ENCODE measurements at places on chromosomes 1 and 21.

GRCh38 chr1:10513199-10513598, 38.4 kb downstream of the PEX14 start:
- H3K27me3 ChIP-seq: no peaks in the 10 kb centered on the region
- DNase-seq: no peak
- H3K36me3 ChIP-seq: no peaks in the 10 kb centered on the region
- no peak overlapping the region for H3K27ac ChIP-seq

DNA sequence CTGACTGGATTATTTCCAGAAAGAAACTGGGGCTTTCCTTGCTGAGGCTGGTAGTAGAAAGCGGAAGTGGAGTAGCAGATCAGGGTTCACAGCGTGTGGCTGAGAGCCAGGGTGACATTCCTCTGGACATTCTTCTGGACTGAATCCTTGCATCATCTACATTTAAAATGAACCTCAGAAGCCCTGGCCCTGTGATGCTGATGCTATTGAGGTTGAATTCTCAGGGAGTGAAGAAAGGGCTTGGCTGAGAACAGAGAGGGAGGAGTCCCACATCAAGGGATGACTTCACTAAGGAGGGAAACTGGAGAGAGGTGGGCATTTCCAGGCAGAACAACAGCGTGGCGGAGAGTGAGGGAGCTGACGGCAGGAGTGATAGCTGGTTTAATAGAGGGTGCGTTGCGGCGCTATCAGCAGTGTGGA, 102.3 kb upstream of the LMO4 start:
- H3K4me1 ChIP-seq: no peaks in the 10 kb centered on the region
- no peak overlapping the region for H3K4me3 ChIP-seq
- H3K27me3 ChIP-seq: peaks cover 2% of the 10 kb centered on the region
- H3K27ac ChIP-seq: no peak overlapping the region
- no peaks in the 10 kb centered on the region for H3K36me3 ChIP-seq

DNA sequence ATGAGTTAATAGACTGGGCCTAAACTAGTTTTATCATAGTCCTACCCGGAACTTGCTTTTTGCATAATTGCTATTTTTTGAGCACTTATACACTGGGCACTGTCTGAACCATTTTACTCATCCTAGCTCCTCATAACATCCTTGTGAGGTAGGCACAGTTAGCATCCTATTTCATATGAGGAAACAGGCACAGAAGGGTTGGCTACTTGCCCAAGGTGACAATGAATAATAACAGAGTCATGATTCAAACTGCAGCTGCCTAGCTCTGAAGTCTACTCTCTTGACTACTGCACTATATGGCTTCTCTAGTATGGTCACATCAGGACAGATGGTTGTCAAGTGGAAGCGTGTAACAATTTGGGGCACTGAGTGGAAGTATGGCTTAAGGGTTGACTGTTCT, 18.2 kb upstream of the RC3H1 start:
- H3K4me1 ChIP-seq: peaks cover 32% of the 10 kb centered on the region
- DNase-seq: no peak
- H3K4me3 ChIP-seq: no peak overlapping the region
- no peak overlapping the region for H3K27ac ChIP-seq

- peaks cover 5% of the 10 kb centered on the region for H3K27me3 ChIP-seq
- no peak overlapping the region for H3K4me3 ChIP-seq
- peaks cover 19% of the 10 kb centered on the region for H3K4me1 ChIP-seq
- H3K36me3 ChIP-seq: no peaks in the 10 kb centered on the region
- no peak for DNase-seq
Observed at GRCh38 chr1:226004396-226004795, 5.3 kb upstream of the SDE2 start.

DNA sequence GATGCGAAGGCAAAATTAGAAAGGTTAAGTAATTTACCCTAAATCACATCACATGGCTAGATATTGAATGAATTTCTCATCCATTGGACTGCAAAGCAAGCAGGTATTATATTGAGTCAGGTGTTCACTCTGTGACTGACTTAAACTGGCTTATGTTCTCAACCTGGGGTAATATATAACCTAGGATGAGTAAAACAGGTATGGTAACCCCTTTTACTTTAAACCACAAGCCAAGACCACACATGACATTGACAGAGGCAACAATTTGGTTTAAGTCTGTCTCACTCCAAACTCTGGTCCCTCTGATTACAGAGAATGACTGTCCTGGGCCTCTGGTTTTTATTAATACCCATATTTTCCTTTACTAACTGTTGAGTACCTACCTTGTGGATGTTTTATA, 33.3 kb downstream of the MAEL start:
- peaks cover 2% of the 10 kb centered on the region for H3K27me3 ChIP-seq
- H3K27ac ChIP-seq: no peak overlapping the region
- H3K4me1 ChIP-seq: no peaks in the 10 kb centered on the region
- DNase-seq: no peak

DNA sequence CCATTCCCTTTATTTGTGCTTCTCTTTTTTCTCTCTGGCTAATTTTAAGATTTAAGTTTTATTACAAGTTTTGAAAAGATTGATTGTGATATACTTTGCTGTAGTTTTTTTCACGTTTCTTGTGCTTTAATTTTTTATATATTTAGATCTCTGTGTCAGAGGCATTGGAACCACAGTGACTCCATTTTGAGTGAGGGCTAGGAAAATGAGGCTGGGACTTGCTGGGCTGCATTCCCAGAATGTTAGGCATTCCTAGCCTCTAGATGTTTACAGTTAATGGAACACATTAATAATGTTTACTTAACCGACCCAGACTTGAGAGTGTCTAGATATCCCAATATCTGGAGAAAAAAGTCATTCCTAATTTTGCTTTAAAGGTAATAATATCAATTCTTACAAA, 939.4 kb downstream of the BRINP3 start:
- no peaks in the 10 kb centered on the region for H3K36me3 ChIP-seq
- H3K4me1 ChIP-seq: no peaks in the 10 kb centered on the region
- H3K4me3 ChIP-seq: no peak overlapping the region

DNA sequence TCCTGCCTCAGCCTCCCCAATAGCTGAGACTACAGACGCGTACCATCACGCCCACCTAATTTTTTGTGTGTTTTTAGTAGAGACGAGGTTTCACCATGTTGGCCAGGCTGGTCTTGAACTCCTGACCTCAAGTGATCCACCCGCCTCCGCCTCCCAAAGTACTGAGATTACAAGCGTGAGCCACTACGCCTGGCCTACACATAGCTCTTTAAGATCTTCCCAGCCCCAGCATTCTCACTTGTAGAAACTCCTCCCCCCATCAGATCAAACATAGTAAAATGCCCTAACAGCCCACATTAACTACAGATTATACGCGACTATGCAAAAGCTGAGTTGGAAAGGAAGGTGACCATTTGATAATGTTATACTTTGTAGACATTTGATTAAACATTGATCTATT, 634.8 kb downstream of the MATN1 start:
- peaks cover 10% of the 10 kb centered on the region for H3K27me3 ChIP-seq
- DNase-seq: no peak
- H3K4me1 ChIP-seq: peaks cover 6% of the 10 kb centered on the region
- no peak overlapping the region for H3K27ac ChIP-seq
- H3K36me3 ChIP-seq: peaks cover 16% of the 10 kb centered on the region

DNA sequence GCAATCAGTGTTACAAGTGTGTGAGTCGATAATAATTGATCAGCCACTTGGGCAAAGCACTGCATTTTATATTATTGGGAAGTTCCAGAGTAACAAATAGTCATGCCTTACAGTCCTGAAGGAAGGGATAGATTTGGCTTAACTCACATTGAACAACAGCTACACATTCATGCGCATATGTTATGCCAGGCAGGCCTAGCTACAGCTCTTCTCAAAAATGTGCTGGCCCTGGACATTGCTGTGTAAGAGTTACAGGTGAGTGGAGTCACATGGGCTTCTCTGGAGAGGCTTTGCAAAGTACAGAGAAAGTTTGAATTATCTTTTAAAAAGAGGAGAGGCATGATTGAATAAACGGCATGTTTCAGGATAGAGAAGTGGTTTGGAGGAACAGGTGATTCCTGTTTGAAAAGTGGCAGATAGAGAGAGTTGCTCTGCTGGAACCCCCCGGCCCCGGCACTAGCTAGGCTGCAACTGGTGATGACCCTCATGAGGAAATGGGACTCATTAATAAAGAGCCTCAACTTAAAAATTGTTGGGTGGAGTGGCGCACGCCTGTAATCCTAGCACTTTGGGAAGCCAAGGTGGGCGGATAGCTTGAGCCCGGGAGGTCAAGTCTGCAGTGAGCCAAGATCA, 200.6 kb downstream of the CRB1 start:
- peaks cover 39% of the 10 kb centered on the region for H3K4me1 ChIP-seq
- DNase-seq: no peak
- peaks cover 1% of the 10 kb centered on the region for H3K27me3 ChIP-seq
- no peak overlapping the region for H3K27ac ChIP-seq
- no peaks in the 10 kb centered on the region for H3K36me3 ChIP-seq

Measured in endothelial cell (in vitro differentiated cells).